Hindlimb muscle (tissue), 1 donor: ENCODE measurements at places on chromosomes 2 and 18. TPM values are rescaled to one million over a fixed set of nuclear protein-coding genes. Genes with fewer than 3 reads are reported as not detected.

GRCh38 chr2:95323347-95324155 is 26.4 kb downstream of the KCNIP3 start:
- no peak for DNase-seq

The PPIL3 gene
- 30.7 TPM for polyA plus RNA-seq

DNA sequence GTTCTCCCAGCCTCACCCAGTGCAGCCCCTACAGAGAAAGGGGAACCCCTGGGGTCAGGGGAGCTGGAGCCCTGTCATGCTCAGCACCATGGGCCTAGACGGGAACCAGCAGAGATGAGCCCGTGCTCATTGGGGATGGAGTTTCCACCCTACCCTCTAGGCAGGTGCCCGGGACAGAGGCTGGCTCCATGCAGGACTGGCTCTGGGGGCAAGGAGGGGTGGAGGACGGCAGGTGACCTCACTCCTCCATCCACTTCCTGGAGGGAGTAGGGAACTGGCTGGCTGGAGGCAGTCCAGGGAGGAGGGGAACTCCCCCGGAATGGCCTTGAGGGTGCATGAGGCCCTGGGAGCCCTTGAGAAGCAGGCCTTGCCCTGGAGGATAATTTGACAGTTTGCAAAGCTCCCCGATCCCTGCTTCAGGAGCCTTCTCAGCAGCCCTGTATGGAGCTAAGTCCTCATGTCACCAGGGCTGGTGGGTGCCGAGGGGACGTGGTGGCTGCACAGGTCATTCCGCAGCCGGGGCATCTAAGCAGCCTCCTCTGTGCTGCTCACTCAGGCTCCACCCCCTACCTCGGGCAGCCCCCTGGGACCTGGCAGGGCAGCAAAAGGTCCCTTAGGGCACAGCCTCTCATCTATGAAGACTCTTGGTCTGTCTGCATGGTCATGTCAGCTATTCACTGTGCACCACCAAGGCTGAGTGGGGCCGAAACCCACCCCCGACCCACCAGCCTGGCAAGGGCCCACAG is 2.1 kb downstream of the NEURL3 start:
- DNase-seq = no peak

DNA sequence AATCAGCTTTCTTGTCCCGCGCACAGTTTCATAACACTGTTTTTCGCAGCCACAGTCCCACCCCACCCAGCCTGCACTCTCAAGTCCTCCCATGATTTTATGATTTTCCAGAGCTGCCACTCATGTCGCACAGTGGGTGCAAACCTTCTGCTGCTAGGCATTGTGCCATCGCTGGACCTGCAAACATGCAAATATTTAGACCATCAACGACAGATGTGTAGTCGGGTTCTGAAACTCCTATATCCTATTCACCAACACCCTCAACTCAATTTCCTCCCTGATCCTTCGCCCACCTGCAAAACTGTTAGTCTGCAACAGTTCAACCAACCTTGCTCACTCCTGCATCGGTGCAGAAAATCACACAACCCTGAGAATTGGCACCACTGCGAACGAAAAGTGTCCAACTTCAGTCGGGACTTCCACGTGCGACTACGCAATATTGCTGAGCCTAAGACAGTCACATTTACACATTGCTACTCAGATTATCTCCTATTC is 871 bp upstream of the ALS2 start:
- DNase-seq = no peak

The ASAP2 gene
- 18.8 TPM for polyA plus RNA-seq

The SIX2 gene
- polyA plus RNA-seq = 7.2 TPM

The HOXD12 gene
- polyA plus RNA-seq = not detected

The RIT2 gene
- polyA plus RNA-seq = not detected

The PIEZO2 gene
- polyA plus RNA-seq = 19.0 TPM

DNA sequence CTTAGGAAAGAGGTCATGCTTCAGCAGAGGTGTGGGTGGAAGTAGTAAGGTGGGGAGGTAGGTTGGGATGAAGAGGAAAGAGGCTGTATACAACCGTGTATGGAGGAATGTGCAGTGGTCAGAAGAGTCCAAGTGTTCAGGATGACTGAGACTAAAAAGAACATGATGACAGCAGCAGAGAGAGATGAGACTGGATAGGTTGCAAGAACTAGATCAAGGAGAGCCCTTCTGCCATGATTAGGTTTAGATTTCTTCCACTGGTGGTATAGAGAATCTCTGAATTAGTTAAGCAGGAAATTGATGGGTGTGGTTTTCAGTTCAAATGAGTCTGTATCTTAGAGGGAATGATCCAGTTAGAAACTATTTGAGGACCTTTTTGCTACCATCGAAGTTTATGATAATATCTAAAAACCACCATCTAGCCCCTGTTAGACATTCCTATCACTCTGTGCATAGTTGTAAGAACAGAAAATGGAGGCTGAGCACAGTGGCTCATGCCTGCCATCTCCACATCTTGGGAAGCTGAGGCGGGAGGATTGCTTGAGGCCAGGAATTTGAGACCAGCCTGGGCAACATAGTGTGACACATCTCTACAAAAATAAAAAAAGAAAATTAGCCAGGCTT is 221.0 kb downstream of the LTBP1 start:
- DNase-seq = no peak
